ENCODE measurements at places on chromosomes 3 and 15.

DNA sequence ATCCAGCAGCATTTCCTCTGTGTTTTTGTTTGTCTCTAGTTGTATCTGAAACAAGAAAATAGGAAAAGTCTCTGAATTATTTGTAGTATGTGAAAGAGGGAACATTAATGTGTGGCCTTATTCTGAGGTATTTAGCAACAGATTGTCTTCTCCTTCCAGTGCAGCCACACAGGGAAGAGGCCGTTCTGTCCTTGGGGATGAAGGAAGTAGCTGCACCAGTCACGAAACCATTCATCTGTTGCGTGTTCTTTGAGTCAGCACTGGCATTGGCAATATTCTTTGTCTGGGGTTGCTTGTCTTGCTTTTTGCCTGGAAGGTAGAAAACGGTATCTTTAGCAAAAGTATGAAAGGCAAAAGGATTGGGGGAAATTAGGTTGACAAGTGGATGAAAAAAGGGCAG is 91.6 kb downstream of the CDIN1 start:
- DNase-seq = no peak

GRCh38 chr15:70086636-70087035 is 11.1 kb downstream of the TLE3 start:
- peak; percentile 57 for DNase-seq

DNA sequence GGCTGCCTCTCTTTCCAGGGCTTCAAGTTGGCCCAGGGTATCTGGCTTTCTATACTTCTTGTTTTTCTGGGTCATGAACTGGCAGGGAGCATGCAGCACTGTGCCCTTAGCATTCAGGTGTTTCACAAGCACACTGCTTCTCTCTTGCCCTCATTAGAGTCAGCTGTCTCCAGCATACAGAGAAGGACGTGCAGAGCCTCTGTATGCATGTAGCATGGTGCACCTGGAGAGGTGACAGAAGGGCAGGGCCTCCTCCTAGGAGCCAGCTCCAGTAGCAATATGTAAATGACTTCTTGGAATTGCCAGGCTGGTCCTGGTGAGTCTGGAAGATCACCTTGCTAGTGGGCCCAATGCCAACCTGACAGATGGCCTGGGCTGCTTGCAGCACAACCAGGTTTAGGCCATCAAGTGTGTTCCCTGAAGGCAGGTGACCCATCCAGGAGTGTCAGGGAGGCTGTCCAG is 44.8 kb upstream of the ATP2C1 start:
- DNase-seq = peak; percentile 66

DNA sequence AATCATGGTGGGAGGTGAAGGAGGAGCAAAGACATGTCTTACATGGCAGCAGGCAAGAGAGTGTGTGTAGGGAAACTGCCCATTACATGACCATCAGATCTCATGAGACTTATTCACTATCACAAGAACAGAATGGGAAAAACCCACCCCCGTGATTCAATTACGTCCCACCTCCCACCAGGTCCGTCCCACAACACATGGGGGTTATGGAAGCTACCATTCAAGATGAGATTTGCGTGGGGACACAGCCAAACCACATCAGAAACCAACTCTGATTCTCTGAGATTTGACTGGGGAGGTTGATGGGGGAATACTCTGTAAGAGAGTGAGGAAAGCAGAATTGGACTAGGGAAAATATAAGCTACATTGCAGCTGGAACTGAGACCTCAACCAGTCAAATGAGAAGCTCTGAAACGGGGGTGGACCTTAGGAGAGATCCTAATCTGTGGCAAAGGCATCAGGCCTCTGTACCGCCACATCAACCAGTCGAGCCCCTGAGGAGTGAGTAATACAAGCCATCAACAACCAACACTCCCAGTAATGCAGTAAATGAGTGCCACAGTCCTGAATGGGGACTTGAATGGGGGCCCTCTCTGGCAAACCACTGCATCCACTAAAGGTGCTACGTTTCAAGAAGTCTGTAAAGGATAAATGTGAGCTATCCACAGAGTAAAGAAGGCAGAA is 207.9 kb upstream of the GADL1 start:
- DNase-seq = no peak

DNA sequence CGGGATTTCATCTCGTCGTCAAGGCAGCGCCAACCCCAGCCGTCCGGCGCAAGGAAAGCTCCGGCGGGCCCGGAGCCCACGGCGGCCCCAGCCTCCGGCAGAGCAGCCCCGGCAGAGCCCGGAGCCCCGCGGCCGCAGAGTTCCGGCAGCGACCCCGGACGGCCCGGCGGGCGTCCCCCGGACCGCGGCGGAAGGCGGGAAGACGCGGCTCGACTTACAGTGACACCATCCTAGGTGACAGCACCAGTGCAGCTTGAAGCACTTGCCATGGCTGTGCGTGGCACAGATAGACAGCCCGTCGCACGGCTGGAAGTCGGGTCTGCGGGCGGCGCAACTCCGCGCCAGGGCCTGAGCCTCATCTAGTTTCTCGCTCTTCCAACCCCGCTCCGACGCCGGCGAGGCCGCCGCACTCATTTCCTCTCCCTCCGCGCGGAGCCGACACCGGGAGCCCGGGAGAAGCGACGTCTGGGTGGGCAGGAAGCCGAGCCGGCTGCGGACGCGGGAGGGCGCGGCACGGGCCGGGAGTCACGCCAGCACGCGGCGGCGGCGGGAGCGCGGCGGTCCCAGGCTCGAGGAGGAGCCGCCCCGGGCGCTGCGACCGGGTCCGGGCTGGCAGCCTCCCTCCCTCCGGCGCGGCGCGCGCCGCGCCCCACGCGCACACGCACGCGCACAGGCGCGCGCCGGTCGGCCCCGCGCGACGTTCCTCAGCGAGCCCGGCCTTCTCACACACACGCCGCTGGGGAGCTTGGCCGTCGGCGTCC is at the start of gene C3orf70:
TSS of gene C3orf70 (minus strand) at position 651 of the 761 bp plus-strand sequence. CDS start at position 414, 237 bp downstream.
- DNase-seq = peak; percentile 73

DNA sequence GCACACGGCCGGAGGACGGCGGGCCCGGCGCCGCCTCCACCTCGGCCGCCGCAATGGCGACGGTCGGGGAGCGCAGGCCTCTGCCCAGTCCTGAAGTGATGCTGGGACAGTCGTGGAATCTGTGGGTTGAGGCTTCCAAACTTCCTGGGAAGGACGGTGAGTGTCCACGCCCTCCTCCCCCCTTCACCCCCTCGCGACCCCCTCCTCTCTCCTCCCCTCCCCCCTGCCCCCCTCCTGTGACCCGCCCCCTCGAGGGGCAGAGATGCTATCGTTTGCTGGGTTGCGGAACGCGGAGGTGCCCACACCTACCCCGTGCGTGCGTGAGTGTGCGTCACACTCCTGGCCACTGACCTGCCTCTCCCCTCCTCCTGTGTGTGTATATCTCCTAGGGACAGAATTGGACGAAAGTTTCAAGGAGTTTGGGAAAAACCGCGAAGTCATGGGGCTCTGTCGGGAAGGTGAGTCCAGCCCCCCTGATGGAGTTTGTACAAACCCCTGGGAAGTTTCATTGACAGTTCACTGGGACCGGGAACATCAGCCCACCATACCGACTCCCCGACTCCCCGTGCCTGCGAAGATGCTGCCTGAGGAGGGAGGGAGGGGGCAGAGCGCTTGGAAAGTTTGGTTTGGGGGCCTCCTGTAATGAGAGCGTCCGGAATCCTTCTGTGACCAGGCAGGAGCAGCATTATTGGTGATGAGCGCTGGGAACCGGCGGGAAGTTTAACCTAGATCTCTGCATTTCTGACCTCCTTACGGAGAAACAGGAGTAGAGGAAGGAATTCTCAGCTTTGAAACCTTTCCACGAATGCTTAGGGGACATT is 795 bp upstream of the SCAANT1 start:
- peak; percentile 75 for DNase-seq

GRCh38 chr3:135311699-135312098 is 516.6 kb downstream of the EPHB1 start:
- DNase-seq = no peak

- DNase-seq = peak; percentile 41
Observed at GRCh38 chr15:70036585-70037291, 61.0 kb downstream of the TLE3 start.

DNA sequence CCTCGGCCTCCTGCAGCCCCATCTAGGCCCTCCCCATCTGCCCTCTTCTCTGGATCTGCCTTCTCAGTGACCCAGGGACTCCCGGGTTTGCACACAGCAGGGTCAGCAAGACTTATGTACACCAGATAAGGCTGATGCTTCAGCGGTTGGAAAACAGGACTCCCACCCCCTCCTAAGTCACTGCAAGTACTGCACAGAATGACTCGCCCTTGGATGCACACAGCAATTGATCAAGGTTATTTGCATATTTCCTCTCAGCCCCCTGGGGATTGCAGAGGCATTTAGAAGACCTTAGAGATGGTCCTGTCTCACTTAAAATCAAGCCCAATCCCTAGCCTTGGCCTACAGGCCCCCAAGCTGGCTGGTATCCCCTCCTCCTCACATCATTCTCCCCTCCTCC is 8.9 kb downstream of the ACAN start:
- DNase-seq = no peak

All from common myeloid progenitor, CD34-positive (primary cell).